ENCODE measurements at places on chromosomes 12 and 14.

GRCh38 chr12:25675808-25676207 lies 122.7 kb upstream of the LMNTD1 start:
- DNase-seq = no peak

DNA sequence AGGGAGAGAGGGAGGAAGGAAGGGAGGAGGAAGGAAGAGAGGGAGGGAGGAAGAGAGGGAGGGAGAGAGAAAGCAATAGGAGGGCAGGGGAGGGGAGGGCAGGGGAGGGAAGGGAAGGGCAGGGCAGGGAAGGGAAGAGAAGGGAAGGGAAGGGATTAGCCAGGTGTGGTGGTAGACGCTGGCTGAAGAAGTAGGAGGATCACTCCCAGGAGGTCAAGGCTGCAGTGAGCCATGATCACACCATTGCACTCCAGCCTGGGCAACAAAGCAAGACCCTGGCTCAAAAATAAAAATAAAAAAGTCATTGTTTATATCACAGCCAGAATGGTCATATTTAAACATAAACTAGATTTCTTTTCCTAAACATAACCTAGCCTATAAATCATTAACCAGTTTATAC lies 20.4 kb upstream of the EEA1 start:
- no peak for DNase-seq

GRCh38 chr14:99541211-99541610 lies 60.0 kb downstream of the CCNK start:
- no peak for DNase-seq

DNA sequence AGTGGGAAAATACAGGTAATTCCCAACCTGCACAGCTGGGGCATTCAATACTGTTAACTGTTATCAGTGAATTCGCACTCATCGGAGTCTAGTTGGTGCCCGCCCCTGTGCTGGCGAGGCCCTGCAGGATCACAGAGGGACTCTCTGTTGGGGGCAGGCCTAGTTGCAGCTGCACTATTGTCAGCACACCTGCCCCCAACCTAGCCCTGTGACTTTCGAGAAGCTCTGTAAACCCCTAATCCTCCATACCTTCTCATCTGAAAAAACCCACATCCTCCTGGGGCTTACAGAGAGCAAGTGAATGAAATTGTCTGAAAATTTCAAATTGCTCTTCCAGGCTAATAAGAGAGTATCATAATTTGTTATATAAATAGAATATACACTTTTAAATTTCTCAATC lies 132.2 kb upstream of the NUDT4 start:
- DNase-seq = no peak

DNA sequence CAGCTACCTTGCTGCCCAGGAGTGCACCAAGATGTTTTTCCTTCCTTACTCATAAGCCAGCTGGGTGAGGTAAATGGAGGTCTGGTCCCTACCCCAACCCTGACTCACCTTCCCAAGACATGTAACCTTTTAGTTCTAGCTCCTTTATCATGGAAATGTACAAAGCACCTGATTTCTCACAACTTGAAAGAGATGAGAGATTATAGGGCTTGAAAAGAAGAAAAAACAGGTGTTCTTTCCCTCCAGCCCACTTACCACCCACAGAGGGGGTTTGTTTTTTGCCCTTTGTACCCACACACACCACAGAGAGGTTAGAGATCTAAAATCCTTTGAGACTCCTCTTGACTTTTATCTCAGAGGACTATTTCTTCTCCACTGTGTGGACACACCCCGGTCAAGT lies 21.1 kb downstream of the PLXNC1 start:
- no peak for DNase-seq

GRCh38 chr12:124461851-124462623 lies 105.4 kb downstream of the NCOR2 start:
- no peak for DNase-seq

DNA sequence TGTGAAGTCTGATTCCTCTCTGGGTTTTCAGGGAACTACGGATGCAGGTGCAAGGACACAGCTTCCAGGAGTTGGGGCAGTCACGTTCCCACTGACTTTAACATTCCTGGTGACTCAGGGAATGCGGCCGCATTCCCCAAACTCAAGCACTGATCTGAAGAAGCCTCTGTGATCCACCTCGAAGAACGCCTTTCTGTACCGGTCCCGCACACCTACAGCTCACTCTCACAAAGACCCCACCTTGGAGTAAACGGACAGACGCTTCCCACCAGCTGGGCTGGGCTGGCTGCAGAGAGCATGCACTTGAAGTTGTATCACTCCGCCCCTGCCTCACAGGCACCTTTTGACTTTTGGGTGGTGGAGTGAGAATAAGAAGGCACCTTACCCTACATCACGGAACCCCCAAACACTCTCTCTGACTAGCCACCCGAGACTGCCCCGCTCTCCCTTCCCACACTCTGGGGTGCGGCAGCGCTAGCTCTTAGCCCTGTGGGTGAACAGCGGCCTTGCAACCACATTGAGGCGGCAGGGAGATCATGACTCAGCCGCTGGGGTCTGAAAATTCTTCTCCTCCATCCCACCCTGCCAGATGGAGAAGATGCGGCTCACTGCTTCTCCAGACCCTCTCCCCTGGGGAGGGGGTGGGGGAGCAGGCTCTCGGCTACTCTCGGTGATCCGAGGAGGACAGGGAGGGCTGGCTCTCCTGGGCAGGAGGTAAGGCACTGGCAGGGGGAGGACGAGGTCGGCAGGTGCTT lies 23.7 kb upstream of the HDAC7 start:
- DNase-seq = peak; percentile 25

GRCh38 chr12:15278816-15279658 lies 43.3 kb upstream of the PTPRO start:
- peak; percentile 15 for DNase-seq

- DNase-seq = peak; percentile 12
These were observed 69.9 kb upstream of the C14orf180 start for GRCh38 chr14:104509673-104510072.

- DNase-seq = no peak
These were observed 40.2 kb downstream of the STAB2 start for GRCh38 chr12:103627189-103627855.

DNA sequence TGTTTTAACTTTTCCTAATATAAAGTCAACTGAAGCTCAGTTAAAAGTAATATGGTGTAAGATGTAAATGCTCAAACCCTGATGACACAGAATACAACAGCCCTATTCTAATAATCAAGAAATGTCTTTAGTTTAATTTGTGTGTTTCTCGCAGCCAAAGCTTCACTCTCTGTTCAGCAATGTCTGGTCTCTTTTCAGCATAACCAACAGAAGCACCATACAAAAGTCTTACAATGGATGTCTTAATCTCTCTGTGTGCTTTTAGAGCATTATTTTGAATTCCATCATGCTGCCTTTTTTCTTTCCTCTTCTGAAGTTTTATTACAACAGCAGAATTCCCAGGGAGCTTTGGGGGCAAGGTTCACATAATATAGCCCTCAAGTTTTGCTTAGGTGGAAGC lies 210.2 kb upstream of the NPAS3 start:
- DNase-seq = no peak

DNA sequence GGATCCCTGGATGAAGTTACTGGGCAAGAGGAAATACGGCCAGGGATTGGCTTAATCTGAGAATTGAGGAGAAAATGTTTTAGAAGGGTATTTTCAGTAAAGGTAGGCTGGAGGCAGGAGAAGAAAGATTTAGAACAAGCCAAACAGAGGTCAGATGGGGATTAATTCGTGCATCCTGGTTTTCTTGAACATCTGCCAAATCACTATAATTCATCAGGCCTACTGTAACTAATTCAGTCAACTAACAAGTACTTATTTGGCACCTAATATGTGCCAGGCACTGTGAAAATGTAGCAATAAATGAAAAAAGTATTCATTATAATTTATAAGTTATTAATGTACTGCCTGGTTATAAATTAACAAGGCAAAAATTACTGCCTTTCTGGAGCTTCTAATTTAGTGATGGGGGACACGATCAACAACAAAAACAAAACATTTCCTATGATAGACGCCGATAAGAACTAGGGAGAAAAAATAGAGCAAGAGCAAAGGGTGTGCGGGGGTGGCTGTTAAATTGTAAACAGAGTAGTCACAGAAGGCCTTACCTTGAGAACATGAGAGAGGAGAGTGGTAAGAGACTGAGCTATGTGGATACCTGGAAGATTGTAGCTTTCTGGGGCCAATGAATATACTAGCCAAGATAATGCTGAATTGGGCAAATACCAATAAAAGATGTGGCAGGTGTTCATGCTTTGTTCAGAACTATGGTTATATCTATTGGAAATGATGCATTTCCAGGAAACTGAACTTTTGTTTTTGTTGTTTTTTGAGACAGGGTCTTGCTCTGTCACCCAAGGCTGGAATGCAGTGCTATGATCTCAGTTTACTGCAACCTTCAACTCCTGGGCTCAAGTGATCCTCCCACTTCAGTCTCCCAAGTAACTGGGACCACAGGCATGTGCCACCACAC lies 34.0 kb downstream of the DUSP16 start:
- DNase-seq = no peak

DNA sequence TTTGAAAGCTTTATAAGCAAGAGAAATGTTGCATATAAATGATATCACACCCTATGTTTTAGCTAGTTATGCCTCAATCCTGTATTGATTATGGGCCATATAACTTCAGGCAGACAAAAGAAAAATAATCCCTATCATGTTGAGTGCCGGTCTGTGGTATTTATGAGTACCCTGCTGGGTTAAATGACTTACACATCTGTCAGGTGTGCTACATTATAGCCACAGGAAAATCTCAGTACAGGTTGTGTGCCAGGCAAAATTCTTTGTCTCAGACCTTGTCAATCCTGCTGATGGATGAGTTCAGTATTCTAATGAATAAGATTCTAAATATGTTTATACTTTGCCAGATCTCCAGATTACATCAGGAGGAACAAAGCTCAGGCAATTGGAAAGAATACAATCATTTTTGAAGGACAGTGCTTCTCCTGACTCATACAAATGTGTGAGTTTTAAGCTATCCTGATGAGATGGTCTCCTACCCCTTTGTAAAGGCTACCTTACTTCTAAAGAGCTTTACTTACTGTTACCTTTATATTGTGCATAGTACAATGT lies 109.8 kb upstream of the FOXG1 start:
- no peak for DNase-seq

DNA sequence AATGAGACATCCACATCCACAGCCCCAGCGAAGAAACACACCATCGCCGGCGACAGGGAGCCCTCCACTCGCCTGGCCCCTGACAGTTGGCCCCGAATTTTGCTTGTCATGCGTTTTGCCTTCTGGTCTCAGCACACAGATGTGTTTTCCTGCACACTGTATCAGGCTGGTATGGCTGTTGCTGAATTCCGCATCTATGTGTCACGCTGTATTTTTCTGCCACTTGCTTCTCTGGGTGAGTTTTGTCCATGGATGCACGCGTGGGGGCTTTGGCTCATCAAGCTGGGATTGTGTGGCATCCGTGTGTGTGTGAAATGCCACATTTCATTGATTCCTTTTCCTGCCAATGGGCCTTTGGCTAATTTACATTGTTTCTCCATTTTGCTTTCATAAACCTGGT lies 26.5 kb downstream of the ARL6IP4 start:
- no peak for DNase-seq

DNA sequence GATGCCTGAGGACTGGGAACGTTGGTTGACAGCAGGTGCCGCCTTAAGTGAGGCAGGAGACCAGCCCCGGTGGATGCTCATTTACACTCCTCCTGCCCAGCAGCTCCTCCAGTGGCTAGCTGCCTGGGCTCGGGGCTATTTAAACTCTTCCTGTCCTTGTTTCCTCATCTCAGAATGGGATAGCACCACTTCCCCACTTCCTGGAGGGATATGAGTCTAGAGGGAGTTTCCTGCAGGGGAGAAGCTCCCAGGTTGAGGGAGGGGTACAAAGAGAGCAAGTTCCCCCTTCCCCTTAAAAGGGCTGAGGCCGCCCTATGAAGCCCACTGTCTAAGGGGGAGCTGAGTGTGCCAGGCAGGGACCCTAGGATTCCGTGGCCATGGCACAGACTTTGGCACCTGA lies 311.2 kb downstream of the AACS start:
- no peak for DNase-seq

- DNase-seq = no peak
These were observed 87.1 kb upstream of the ZFP36L1 start for GRCh38 chr14:68879841-68880575.

DNA sequence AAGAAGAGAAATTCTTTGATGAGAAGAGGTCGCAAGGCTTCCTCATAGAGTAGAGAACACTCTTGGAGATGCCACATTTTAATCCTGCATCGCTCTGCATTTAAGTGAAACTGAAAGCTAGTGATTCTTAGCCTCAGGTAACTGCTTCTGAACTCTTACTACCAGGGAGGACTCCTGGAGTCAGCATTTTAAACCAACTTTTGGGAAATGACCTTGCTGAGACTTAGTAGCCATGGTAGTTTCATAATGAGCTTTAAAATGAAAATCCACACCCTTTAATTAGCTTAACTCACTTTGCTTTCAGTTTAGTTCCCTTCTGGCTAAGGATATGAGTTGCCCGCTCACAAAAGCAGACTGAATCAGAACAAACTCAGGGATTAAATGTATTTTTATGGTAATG lies 80.3 kb downstream of the SYNE2 start:
- DNase-seq = no peak

GRCh38 chr12:100741084-100741711 lies 53.4 kb upstream of the ANO4 start:
- peak; percentile 41 for DNase-seq

GRCh38 chr12:54602661-54603060 lies 14.2 kb upstream of the PPP1R1A start:
- DNase-seq = no peak

DNA sequence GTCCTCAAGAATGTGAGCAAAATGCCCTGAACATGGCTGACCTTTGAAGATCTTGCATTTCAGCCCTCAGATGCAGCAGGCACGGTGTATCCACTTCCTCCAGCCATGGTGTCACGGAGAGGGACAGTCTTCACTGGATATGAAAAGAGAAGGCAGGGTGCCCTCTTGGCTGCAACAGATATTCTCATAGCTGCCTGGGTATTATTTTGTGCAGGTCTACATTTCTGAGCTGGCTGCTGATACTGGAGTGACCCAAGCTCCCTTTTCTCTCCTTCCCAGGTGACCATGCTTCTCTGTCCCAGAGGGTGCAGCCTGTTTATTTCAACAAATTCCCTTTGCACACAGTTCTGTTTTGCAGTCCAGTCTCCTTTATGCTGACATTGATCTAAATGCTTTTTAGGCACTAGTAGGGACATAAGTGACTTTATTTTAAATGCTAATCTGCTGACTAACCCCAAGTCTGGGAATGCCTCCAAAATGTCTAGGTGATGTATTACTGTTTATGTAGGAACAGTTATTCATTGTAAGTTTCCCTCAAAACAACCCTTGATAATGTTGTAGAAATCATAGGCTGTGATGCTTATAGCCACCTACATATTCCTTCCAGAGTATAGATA lies 17.4 kb upstream of the PYGL start:
- DNase-seq = peak; percentile 37

DNA sequence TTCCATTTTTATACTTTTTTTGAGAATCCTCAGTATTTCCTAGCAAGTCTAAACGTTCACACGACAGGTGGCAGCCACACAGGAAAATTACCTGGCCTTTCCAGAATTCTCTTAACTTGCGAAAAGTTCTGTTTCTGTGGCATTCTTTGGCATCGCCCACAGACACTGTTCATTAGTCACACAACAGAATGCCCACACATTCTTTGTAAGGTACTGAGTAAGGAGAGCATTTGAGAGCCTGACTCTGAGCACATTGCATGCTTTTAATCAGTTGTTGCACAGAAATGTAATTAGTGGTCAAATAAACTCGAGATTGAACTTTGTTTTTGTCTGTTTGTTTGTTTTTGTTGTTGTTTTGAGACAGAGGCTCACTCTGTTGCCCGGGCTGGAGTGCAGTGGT lies 52.4 kb downstream of the LMNTD1 start:
- no peak for DNase-seq
